CD4-positive, alpha-beta T cell treated with Interleukin-10 for 1 hour (primary cell): ENCODE measurements at places on chromosomes 3 and 15.

DNA sequence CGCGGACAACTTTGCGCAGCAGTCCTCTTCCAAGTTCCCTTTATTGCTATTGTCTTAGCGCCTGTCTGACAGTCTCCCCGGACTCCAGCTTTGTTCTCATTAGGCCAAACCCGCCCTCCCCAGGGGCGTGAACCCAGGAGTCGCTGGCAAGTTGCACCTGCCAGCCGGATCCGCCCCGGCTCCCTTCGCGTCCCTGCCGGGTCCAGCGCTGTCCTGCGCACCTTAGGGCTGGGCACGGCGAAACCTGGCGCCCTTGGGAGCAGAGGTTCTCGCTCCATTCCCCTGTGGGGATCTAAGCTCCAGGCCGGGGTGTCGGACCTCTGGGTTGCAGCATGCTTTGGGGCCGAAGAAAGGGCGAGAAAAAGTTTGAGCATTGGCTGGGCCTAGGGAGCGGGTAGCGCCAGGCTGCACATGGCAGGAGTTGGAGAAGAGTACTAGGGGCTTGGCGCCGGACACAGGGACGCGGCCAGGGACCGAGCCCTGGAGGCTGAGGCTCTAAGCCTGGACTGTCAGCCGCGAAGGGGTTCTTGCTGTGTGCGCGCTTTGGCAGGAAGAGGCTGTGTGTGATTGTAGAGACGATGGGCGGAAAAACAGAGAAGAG, 335.1 kb upstream of the THRB start:
- DNase-seq = no peak

- DNase-seq = no peak
Observed at GRCh38 chr3:152595975-152596821, 238.7 kb upstream of the P2RY1 start.

- DNase-seq = no peak
Observed at GRCh38 chr3:175433026-175433674, 574.0 kb downstream of the NAALADL2 start.

DNA sequence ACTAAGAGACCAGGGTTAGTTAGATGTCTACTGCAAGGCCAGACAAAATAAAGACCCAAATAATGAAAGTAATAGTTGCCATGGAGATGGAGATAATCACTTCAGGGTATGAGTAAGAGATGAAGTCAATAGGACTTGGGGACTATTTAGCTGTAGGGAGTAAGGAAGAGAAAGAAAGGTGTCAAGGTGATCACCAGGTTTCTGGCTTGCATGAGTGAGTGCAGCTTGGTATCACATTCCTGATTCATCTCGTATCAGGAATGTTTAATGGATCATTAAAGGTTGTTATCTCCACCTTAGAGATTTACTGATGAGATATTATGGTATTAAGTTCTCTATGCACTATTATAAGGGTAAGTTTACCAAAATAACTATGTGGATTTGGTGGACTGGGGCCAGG, 357.4 kb upstream of the ATP11B start:
- no peak for DNase-seq

- no peak for DNase-seq
Observed at GRCh38 chr3:143445118-143445517, 325.5 kb downstream of the CHST2 start.

DNA sequence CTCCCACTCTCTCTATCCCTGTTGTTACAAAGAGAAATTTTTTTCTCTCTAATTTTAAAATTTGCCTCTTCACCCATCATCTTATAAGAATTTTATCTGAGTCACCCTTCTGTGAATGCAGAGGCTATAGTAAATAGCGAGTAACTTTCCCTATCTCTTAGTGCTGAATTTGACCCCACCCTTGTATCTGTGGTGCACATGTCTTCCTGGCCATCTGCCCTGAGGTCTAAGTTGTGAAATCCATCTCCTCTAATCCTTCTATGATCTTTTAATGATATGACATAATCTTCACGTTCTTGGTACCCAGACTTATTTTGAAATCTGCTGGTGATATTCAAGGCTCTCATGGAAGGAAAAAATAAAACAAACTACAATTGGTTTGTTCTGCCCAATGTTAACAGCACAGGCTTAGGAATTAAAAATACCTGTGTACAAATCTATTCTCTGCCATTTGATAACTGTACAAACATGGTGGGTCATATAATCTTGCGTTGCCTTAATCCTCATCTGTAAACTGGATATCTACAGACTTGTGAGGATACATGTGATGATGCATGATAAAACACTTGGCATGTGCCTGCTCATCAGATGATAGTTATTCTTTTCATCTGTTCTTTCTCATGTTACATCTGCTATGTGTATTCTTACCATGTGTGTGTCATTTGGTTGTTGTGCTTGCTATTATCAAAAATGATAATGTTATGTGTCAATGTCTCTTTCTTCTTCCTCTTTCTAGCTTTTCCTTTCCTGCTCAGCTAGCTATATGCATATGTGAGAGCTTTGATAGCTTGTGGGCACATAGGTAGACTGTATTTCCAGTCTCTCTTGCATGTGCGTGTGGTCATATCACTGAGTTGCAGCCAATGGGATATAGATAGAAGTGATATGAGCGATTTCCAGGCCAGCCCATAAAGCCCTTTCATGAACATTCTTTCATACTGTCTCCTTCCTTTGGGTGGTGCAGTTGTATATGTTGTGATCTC, 13.7 kb upstream of the CCR3 start:
- DNase-seq = no peak
